ENCODE measurements at places on chromosomes 3 and 15. TPM values are rescaled to one million over a fixed set of nuclear protein-coding genes. Genes with fewer than 3 reads are reported as not detected.

The RPLP1 gene
- 29.3 TPM for total RNA-seq

The GP9 gene
- not detected for total RNA-seq

The ANKUB1 gene
- total RNA-seq: not detected

The C3orf85 gene
- total RNA-seq: not detected

The EDC3 gene
- 17.8 TPM for total RNA-seq

The TNNC1 gene
- total RNA-seq: 0.89 TPM

The UNC13C gene
- total RNA-seq: not detected

The CRBN gene
- total RNA-seq: 98.5 TPM

The MTMR10 gene
- 24.0 TPM for total RNA-seq

The NR1I2 gene
- total RNA-seq: not detected

The TBC1D5 gene
- total RNA-seq: 104 TPM

The ALG1L2 gene
- 0.55 TPM for total RNA-seq

The GOLGA8M gene
- total RNA-seq: not detected

The AGBL1 gene
- not detected for total RNA-seq

Measured in smooth muscle cell of the umbilical artery (primary cell).